ENCODE measurements at places on chromosomes 7 and 10. TPM values are rescaled to one million over a fixed set of nuclear protein-coding genes. Genes with fewer than 3 reads are reported as not detected.

ZNF488 gene
- total RNA-seq, result 0.13 TPM

ZP3 gene
- 1.0 TPM for total RNA-seq

LRRN3 gene
- 0.26 TPM for total RNA-seq

SH2D4B gene
- total RNA-seq, result not detected

C10orf67 gene
- not detected for total RNA-seq

ERVW-1 gene
- not detected for total RNA-seq

DENND2A gene
- 0.78 TPM for total RNA-seq

ZNF789 gene
- 6.9 TPM for total RNA-seq

FXYD4 gene
- not detected for total RNA-seq

BAG3 gene
- 15.7 TPM for total RNA-seq

AQP1 gene
- total RNA-seq, result 0.86 TPM

CYP3A4 gene
- not detected for total RNA-seq

ACHE gene
- not detected for total RNA-seq

ANKRD30A gene
- not detected for total RNA-seq

SLC13A4 gene
- 0.76 TPM for total RNA-seq

All from articular chondrocyte of knee joint (primary cell).